ENCODE measurements at places on chromosomes 13 and 19.

GRCh38 chr13:97853550-97853949 lies 99.9 kb upstream of the IPO5 start:
- no peak for DNase-seq
- H3K4me3 ChIP-seq, result no peak overlapping the region

GRCh38 chr19:57759096-57759495 lies 10.4 kb upstream of the ZNF586 start:
- no peak for DNase-seq
- no peak overlapping the region for H3K27ac ChIP-seq
- H3K27me3 ChIP-seq, result no peaks in the 10 kb centered on the region
- H3K36me3 ChIP-seq, result peaks cover 62% of the 10 kb centered on the region
- no peak overlapping the region for H3K4me3 ChIP-seq
- no peaks in the 10 kb centered on the region for H3K4me1 ChIP-seq

GRCh38 chr13:47671776-47672175 lies 329.3 kb downstream of the SUCLA2 start:
- no peaks in the 10 kb centered on the region for H3K27me3 ChIP-seq
- no peak for DNase-seq
- no peak overlapping the region for H3K27ac ChIP-seq
- H3K4me1 ChIP-seq, result peaks cover 5% of the 10 kb centered on the region

DNA sequence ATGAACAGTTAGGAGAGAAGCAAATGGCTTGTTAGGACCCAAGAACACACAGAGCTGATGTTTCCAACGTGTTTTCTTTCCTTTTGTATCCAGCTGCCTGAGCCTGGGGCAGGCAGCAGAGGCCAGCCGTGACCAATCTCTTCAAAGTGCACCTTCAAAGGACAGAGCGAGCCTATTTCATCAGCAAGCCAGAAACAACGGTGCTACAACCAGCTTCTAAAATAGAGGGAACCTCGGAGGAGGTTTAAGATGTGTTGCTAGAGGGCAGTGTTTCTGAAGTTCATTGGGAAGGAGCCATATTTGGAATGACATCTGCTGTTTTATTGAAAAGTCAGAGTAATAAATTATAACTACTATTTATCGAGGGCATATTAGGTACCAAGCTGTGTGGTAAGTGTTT lies 56.2 kb upstream of the RFC3 start:
- no peak overlapping the region for H3K4me3 ChIP-seq
- no peaks in the 10 kb centered on the region for H3K36me3 ChIP-seq
- no peak for DNase-seq
- H3K27me3 ChIP-seq, result no peaks in the 10 kb centered on the region

- peaks cover 31% of the 10 kb centered on the region for H3K4me1 ChIP-seq
- H3K4me3 ChIP-seq, result no peak overlapping the region
- DNase-seq, result peak; percentile 31
- peak overlapping the region; percentile 90 for H3K27ac ChIP-seq
- H3K27me3 ChIP-seq, result no peaks in the 10 kb centered on the region
These were observed 11.6 kb upstream of the OR1M1 start for GRCh38 chr19:9075064-9075949.

DNA sequence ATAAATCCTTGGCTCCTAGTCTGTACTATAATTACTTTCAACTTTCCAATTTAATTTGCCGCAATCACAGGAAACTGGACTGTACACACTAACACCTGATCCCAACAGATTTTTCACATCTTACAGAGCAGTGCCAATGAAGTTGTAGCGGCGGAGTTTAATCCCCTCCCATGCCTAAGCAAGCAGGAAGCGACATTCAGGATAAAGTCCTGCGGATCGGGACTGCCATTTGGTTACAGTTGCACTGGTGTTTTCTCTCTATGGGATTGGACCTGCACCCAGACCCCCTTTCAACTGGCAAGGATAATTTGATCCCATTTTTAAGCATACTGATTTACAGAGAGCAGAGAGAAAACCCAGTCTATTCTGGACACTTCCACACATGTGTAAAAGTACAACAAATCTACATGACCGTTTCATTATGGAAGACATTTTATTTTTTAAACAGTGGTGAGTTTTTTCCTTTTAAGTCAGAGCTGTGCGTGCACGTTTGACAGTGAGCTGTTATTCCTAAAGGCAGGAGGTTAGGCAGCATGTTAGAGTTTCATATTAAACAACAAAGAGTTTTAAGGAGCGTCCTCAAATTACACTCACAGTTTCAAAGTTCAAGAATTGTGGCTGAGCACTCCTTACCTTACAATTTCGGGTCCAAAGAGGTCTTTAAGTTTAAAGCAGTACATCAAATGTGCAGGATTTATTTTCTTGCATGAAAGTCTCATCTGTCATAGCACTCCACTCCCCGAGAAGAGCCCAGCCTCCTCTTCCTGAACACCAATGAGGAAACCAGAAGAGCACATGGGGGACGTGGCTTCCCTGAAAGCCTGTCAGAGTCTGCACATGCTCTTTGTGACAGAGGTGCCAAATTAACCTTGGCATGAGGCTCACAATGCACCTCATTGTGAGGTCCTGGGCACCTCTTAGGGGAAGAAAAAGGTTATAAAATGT lies 141.6 kb upstream of the RFC3 start:
- no peak for DNase-seq
- H3K27me3 ChIP-seq, result no peaks in the 10 kb centered on the region
- no peak overlapping the region for H3K4me3 ChIP-seq
- no peak overlapping the region for H3K27ac ChIP-seq
- peaks cover 5% of the 10 kb centered on the region for H3K36me3 ChIP-seq

DNA sequence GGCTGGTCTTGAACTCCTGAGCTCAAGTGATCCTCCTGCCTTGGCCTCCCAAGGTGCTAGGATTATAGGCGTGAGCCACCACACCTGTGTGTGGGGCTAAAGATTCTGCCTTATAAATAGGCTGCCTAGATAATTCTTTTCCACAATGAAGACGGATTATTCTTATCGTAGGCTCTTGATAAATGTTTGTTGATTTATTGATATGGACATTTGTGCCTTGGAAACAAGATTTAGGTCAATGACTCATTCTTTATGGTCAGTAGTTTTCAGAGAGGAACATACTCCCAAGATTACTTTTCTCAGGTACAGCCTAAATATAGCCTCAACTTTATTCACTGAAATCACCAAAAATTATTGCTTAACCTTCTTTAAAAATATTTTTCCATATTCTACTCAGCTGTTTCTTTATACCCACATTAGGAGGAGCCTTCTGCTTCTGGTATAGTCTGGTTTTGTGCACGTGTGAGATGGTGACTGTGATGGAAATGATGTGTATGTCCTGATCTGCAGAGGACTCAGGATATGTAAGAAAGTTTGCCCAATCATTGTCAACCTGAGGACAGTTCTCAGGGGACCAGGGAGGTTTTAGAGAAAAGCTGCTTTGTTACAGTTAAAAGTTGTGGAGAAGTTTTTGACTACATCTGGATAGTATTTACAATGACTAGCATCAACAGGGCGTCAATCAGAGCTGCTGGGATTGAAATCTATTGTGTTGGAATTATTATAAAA lies 208.9 kb downstream of the DNAJC15 start:
- DNase-seq, result no peak
- no peaks in the 10 kb centered on the region for H3K36me3 ChIP-seq
- H3K4me3 ChIP-seq, result no peak overlapping the region
- H3K4me1 ChIP-seq, result no peaks in the 10 kb centered on the region

- H3K36me3 ChIP-seq, result no peaks in the 10 kb centered on the region
- peaks cover 13% of the 10 kb centered on the region for H3K4me1 ChIP-seq
- DNase-seq, result no peak
These were observed 162.0 kb downstream of the EFNB2 start for GRCh38 chr13:106373304-106373988.

DNA sequence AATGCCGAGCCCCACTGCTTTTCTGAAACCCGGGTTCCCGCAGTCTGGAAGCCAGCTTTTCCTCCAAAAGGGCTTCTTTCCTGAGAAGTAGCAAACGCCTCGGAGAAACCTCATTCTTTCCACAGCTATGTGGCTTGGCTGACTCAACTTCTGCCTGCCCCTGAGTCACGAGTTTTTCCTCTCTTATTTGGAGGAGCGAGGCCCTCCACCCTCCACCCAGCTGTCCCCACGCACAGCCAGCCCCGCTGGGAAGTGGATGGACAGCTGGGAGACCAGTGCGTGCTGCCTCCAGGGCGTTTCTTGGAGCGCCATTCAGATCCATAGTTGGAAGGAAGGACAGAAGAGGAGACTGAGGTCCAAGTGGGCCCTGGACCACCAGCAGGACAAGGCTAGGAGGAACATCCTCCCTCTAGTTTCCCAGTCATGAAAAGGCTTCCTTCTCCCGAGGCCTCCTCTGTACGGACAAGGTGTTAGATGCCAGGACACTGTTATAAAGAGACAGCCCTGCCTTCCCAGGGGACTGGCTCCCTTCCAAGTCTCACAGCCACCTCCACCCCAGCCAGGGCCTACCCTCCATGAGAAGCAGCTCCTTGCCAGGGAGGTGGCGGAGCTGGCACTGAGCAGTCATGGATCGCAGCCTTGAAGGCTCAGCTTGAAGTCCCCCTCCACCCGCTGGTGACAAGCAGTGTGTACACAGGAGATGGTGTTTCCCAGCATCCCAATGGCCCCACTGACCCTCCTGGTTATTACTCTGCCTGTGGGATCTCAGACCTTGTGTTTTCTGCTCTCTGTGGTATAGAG lies 2.5 kb upstream of the PLEKHF1 start:
- H3K36me3 ChIP-seq, result no peaks in the 10 kb centered on the region
- no peaks in the 10 kb centered on the region for H3K27me3 ChIP-seq
- H3K27ac ChIP-seq, result no peak overlapping the region

GRCh38 chr13:76512721-76513145 lies 373.5 kb downstream of the KCTD12 start:
- no peak overlapping the region for H3K27ac ChIP-seq
- no peak for DNase-seq
- no peaks in the 10 kb centered on the region for H3K36me3 ChIP-seq

DNA sequence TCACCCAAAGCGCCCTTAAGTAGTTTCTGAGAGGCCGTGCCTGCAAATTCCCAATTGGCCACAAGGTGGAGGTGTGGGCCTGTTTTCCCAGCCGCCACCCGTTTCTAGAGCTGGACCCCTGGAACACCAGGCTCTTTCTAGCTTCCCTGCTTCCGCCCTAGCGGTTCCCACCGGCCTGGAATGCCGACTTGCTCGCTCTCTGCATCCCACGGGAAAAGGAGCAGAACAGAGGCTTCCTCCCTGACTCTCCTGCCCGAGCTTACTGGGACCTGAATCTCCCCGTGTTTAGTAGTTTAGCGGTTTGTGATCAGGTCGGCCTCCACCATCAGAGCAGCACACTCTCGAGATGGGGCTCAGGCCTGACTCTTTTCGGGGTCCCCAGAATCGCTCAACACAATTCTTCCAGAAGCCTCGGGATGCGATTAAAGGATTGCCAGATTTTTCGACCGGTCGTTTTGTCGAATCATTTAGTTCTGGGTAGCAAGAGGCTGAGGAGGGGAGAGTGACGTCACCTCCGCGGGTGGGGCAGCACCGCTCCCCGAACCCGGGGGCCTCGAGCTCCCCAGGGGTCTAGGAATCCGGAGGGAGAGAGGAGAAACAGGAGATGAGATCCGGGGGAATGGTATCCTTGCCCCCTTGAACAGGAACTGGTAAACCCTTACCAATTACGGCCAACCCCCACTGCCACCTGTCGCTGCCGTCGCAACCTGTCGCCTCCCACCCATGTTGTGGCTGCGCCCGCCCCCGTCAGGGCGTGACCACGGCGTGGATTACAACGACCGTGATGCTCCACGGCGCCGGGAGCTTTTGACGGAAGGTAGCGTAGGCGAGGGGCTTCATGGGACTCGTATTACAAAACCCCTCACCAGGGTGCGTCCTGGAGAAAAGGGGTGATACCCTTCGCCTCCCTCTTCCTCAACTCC lies 8.0 kb downstream of the NAPSA start:
- H3K4me1 ChIP-seq, result peaks cover 2% of the 10 kb centered on the region
- DNase-seq, result peak; percentile 86
- H3K27me3 ChIP-seq, result peaks cover 21% of the 10 kb centered on the region
- H3K36me3 ChIP-seq, result no peaks in the 10 kb centered on the region
- no peak overlapping the region for H3K27ac ChIP-seq

GRCh38 chr13:101942038-101942437 lies 459.8 kb downstream of the FGF14 start:
- no peak overlapping the region for H3K27ac ChIP-seq
- no peak overlapping the region for H3K4me3 ChIP-seq
- no peaks in the 10 kb centered on the region for H3K36me3 ChIP-seq

DNA sequence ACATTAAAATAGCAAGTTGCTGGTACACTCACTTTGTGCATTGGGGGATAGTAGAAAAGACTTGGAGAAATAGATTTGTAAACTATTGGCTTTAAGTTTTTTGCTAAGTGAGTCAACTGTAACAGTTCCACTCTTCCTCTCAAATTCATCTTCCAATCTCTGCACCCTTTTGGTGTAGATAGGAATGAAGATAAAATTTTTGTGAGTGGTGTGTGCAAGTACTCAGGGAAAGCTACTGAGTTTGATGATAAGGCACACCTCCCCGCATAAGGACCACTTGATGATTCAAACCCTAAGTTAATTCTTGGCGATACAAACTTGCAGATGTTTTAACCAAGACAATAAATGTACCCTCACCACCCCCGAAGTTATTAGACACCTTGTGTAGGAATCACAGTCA lies 168.3 kb upstream of the SLITRK1 start:
- no peaks in the 10 kb centered on the region for H3K27me3 ChIP-seq
- H3K36me3 ChIP-seq, result peaks cover 12% of the 10 kb centered on the region
- H3K4me3 ChIP-seq, result no peak overlapping the region

GRCh38 chr13:52385870-52386269 lies 20.1 kb downstream of the THSD1 start:
- H3K27ac ChIP-seq, result no peak overlapping the region
- H3K4me3 ChIP-seq, result no peak overlapping the region
- no peaks in the 10 kb centered on the region for H3K4me1 ChIP-seq
- no peaks in the 10 kb centered on the region for H3K27me3 ChIP-seq
- DNase-seq, result no peak
- no peaks in the 10 kb centered on the region for H3K36me3 ChIP-seq

GRCh38 chr13:96033220-96034015 lies 19.8 kb downstream of the UGGT2 start:
- H3K4me1 ChIP-seq, result peaks cover 8% of the 10 kb centered on the region
- no peak overlapping the region for H3K4me3 ChIP-seq
- peaks cover 15% of the 10 kb centered on the region for H3K36me3 ChIP-seq
- H3K27me3 ChIP-seq, result no peaks in the 10 kb centered on the region
- H3K27ac ChIP-seq, result no peak overlapping the region

DNA sequence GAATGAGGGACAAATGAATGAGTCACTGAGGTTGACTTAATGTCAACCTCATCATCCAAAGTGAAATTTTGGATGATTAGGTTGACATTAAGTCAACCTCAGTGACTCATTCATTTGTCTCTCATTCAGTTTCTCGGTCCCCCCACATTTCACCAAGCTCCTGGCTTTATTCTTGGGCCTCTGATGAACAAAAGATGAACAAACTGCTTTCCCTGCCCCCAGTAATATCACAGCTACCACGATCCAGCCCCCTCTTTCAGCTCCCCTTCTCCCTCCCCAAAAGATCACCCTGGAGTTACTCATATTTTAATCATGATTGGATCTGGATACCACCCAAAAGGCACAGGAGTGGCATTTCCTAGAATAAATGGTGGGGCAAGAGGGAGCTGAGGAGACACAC lies 10.8 kb downstream of the CEACAM18 start:
- peaks cover 58% of the 10 kb centered on the region for H3K27me3 ChIP-seq
- DNase-seq, result no peak
- no peaks in the 10 kb centered on the region for H3K36me3 ChIP-seq
- no peak overlapping the region for H3K4me3 ChIP-seq
- peaks cover 7% of the 10 kb centered on the region for H3K4me1 ChIP-seq
